Activated CD8-positive, alpha-beta memory T cell treated with anti-CD3 and anti-CD28 coated beads, Interleukin-2, amount 10 ng/mL, durations not matched to agents 7 days and 5 days (primary cell): ENCODE measurements at places on chromosomes 12 and 14. TPM values are rescaled to one million over a fixed set of nuclear protein-coding genes. Genes with fewer than 3 reads are reported as not detected.

- no peak for DNase-seq
Observed at GRCh38 chr14:61561104-61561503, 134.2 kb upstream of the HIF1A start.

DNA sequence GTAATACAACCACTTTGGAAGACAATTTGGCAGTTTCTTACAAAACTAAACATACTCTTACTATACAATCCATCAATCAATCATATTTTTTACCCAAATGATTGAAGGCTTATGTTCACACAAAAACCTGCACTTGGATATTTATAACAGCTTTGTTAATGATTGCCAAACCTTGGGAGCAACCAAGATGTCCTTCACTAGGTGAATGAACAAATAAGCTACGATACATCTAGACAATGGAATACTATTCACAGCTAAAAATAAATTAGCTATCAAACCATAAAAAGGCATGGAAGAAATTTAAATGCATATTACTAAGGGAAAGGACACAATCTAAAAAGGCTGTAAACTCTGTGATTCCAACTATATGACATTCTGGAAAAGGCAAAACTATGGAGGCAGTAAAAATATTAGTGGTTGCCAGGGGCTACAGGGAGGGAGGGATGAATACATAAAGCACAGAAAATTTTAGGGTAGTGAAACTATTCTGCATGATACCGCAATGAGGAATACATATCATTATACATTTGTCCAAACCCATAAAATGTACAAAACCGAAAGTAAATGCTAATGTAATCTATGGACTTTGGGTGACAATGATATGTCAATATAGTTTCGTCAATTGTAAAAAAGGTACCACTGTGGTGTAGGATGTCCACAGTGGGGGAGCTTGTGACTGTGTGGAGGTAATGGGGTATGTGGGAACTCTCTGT is 70.5 kb downstream of the GPR65 start:
- no peak for DNase-seq

GRCh38 chr14:99512110-99512449 is 30.9 kb downstream of the CCNK start:
- DNase-seq, result no peak

DNA sequence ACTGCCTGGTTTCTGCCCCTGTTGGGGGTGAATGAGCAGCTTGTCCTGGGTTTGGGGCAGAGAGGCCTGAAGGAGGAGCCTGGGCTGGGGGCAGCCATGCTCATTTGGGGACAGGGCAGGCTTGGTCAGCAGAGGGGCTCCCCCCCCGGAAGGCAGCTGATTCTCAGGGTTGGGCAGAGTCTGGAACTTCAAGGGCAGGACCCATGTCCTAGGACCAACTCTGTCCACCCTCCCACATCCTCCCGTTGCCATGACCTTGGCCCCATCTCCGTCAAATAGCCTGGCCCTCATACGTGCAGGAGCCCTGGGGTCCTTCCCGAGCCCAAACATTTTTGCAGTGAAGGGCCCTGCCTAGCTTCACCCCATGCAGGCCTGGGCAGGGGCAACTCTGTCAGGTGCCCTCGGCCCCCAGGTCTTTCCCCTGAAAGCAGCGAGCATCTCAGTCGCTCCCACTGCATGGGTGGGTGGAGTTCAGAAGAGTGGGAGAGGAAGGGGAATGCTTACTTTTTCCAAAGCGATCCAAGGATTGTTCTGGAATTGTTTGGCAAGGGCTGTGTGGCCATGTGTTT is 32.6 kb downstream of the TNFAIP2 start:
- no peak for DNase-seq

DNA sequence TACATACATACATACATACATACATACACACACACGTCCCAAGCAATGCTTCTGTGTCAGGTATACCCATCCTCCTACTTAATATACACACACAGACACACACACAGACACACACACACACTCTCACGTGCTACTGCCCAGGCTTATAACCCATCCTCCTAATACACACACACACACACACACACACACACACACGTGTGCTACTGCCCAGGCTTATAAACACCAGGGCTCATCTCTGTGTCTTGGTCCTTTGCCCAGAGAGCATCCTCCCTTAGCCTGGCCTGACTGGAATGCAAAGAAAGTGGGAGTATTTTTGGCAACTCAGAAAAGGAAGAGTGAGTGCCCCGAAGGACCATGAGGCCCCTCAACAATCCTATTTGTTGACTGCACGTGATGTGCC is 129.0 kb downstream of the RBM19 start:
- DNase-seq, result no peak

DNA sequence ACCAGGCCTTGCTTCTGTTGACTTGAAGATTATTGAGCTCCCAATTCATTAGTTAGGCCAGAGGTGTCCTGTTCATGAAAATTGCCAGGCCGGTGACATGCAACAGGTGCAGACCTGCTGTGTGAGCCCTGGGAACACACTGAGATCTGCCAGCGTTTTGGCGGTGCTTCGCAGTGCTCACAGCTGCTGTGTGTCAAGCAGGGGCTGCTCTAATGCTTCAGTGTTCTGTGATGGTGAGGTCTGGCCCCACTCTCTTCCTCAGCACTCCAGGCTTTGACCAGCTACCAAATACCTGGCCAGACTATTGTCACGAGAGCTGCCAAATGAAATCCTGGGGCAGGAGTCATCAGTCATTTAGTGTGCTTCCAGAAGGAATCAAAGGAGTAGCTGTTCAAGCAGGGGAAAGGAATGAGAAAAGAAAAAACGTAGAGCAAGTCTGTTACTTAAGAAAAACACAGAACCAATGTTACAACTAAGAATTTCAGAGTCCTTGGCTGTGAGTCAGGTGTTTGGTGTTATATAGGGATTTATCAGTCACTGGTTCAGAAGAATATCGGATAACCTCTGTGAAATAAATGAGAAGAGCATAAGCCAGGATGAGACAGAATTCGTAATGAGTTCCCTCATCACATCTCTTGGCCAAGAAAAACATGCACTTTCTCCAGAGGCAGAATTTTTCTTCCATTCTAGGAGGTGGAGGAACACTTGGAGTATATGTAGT is 150.8 kb downstream of the FBXL14 start:
- DNase-seq, result no peak

DNA sequence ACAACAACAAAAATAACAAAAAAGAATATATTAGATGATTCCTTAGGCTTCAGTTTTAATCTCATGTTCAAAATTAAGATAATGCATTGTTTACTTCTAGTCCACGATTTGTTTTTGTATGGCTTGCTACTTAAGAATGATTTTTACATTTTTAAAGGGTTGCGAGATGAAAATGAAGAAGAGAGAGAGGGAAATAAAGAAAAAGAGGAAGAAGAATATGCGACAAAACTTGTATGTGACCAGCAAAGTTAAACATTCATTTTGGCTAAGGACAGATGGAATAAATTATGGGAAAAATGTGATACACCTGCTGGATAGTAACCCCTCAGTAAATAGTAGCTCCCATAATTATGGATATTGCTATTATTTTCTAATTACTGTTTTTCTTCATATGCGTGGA is 1.2 kb upstream of the GIT2 start:
- no peak for DNase-seq

DNA sequence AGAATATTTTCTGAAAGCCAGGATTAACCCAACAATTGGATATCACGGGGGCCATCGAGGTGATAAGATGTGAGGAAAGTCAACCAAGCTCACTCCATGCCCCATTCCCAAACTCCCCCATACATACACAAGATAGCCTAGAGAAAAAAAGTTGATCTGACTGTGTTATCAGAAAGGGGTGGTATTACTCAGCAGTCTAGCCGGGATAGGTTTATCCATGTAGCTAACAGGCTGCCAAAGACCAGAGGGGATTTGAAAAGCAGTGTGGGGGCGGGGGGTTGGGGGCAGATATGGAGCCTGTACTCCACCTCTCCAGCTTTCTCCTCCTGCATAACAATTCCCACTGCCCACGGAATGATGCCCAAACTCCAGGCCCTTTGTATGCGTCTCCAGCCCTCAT is 13.2 kb upstream of the MAP1LC3B2 start:
- no peak for DNase-seq

DNA sequence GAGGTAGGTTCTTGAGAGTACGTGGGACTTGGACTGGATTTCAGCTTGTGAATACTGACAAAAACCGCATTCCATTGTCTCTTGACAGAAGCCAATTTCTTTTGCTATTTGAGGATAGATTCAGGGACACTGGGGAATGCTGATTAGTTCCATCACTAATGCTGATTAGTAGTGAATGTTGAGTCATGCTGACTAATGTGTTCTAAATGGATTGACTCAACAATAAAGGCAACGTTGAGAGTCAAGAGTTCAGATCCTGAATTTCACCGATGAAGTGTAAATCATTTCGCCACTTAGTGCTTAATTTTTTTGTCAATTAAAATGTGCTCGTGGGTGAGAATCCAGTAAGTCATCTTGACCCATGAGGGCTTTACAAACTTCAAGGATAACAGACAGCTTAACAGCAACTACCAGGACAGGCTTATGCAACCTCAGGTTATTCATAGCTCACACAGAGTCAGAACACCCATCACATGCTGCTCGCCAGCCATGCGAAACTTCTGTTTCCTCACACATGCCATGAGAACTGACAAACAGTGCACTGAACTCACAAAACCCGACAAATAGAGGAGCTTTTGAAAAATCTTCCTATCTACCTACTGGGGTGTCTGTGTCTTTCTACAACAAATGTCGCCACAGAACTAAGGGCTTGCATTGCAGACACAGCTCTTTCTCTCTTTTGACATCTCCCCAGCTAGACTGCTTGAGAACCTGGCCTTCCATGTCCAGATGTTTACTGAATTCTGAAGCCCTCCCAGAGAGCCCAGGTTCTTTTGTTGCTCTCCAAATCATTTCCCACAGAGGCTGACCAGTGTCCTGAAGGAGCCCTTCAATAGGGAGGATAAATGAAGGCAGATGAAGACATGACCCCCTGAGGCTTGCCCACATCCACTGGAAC is 316.4 kb downstream of the ZFP36L1 start:
- no peak for DNase-seq

GRCh38 chr14:97489750-97490149 is 692.6 kb downstream of the VRK1 start:
- no peak for DNase-seq

DNA sequence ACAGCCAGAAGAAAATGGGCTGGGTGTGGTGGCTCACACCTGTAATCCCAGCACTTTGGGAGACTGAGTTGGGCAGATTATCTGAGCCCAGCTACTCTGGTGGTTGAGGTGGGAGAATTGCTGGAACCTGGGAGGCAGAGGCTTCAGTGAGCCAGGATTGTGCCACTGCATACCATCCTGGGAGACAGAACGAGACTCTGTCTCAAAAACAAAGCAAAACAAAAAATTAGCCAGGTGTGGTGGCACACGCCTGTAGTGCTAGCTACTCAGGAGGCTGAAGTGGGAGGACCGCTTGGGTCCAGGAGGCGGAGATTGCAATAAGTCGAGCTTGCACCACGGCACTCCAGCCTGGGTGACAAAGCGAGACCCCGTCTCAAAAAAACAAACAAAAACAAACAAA is 3.8 kb upstream of the EMP1 start:
- DNase-seq, result no peak

DNA sequence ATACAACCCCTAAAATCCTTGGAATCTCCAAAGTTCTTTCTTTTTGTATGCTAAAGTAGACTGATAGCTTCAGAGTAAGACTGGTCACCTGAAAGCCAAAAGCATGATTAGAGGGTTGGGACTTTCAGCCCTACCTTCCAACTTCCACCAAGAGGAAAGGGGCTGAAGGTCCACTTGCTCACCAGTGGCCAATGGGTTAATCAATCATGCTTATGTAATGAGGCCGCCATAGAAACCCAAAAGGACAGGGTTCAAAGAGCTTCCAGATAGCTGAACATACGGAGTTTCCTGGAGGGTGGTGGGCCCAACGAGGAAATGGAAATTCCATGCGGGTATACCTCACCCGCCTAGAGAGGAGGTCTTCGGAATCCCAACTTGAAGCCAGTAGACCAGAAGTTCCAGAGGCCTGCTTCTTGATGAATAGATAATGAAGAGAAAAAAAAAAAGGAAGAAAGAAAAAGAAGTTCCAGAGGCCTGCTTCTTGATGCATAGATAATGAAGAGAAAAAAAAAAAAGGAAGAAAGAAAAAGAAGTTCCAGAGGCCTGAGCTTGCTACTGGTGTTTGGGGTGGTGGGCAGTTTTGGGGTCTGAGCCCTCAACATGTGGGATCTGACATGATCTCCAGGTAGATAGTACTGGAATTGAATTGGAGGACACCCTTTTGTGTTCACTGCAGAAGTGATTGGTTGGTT is 11.2 kb upstream of the BTG1 start:
- DNase-seq, result no peak

- DNase-seq, result no peak
Observed at GRCh38 chr14:32427726-32428528, 98.8 kb downstream of the AKAP6 start.

GRCh38 chr12:111393700-111394300 is 11.9 kb upstream of the SH2B3 start:
- no peak for DNase-seq

DNA sequence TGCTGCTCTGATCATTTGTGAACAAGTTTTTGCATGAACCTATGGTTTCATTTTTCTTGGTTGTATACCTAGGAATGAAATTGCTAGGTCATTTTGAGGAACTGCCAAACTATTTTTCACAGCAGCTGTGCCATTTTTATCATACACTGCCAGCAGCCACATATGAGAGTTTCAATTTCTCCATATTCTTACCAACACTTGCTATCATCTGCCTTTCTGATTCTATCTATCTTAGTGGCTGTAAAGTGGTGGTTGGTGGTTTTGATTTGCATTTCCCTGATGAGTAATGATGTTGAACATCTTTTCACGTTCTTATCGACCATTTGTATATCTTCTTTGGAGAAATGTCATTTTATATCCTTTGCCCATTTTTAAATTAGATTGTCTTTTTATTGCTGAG is 146.1 kb downstream of the C12orf75 start:
- DNase-seq, result no peak

DNA sequence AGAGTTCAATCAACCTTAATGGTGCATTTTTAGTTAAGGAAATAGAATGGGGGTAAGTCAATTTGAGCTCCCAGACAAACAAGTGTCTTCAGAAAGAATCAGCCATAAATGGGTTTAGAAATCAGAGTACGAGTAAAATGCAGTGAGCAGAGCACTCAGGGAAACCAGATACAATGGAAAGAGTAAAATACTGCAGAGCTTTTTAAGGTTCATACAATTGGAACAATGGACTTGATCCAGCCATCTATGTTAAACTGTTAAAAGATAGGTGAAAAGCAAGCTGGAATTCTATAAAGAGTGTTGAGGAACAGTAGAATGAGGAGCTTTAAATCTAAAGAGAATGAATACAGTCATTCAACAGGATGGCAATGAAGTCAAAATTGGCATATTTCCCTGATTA is 23.8 kb upstream of the PCNX4 start:
- DNase-seq, result no peak

- no peak for DNase-seq
Observed at GRCh38 chr14:56118611-56119181, 485 bp downstream of the PELI2 start.

The LPAR5 gene
- 18.5 TPM for total RNA-seq

The SERPINA3 gene
- not detected for total RNA-seq

The CCDC184 gene
- total RNA-seq, result 0.32 TPM

The GPR65 gene
- total RNA-seq, result 21.1 TPM

The LMNTD1 gene
- total RNA-seq, result not detected

The ANO6 gene
- 21.7 TPM for total RNA-seq

The C12orf54 gene
- total RNA-seq, result not detected

The OAS2 gene
- 383 TPM for total RNA-seq

The CCDC60 gene
- not detected for total RNA-seq
